ENCODE measurements at places on chromosomes 11 and 22.
A peak's percentile ranks its signal among the peaks of the same experiment; 100 is the strongest.

DNA sequence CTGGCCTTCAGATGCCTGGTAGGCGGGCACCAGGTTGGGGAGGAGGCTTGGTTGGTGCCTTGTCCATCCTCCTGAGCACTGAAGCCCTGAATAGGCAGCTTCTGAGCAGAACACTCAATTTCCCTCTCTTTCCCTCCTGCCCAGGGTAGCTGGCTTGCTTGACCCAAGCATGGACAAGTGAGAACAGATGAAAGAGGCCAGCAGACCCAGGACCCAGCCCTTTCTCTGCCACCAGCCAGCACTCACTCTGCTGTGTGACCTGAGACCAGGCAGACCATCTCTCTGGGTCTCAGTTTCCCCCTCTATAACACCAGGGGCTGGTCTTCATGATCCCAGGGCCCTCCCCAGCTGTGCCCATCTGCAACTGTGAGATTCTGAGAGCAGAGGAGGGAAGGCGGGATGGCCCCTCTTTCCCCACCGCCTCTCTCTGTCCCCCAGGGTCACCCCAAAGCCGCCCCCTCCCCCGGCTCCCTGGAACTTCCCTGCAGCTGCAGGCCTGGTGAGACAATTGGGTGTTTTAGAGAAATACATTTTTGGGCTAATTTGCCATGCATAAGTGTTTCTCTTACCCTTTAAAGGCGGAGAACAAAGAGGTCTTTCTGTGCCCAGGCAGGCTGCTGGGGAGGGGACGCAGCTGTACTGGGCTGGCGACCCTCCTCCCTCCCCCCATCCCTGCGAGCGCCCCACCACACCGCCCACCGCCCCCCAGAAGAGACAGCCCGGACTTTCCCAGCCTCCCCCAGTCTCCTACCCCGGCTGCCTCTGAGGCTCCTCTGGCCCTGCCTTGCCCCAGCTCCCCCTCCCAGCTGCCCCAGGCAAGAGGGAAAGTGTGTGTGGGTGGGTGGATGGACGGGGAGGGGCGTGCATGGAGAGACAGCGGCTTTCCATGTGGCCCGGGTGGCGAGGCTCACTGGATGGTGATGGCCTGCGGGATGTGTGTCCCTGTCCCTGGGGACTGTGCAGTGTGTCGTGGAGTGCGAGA, 30.8 kb upstream of the PICK1 start:
- DNase-seq: no peak

- no peak for DNase-seq
Measured at GRCh38 chr22:37343348-37343747, 61.0 kb downstream of the CYTH4 start.

- no peak for DNase-seq
Measured at GRCh38 chr11:129998107-129998506, 4.5 kb downstream of the PRDM10 start.

- DNase-seq: no peak
Measured at GRCh38 chr11:10568486-10568941, at the start of gene LYVE1. Gene LYVE1 (minus strand): TSS chr11:10568665. CDS start chr11:10568532, 133 bp downstream.

DNA sequence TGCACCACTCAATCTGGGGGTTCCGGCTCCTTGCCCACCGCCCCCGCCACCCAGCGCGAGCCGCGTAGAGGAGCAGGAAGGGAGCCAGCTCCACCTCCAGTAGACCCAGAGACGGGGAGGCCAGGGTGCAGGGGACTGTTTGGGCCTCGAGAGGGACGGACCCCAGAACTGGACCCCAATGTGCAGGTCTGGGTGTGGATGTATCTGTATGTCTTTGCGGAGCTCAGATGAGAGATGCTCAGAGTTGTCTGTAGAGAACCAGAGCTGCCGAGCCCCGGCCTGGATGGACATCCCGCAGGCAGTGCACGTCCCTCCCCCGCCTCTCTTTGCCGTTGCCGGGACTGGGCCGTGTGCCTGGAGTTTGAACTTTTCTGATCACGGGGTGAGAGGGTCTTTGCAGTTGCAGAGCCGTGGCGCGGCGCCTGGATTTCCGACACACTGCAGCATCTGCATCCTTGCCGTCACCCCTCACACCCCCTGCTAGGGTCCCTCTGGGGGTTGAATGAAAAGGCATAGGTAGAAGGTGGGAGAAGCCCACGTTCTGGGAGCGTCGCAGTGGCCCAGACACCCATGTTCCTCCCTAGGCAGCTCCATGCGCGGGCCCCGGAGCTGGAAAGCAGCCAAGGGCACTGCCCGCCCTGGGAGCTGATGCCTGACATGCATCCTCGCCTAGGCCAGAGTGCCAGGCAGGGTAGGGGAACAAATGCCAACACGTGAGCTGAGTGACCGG, 105.2 kb downstream of the KCNQ1 start:
- no peak for DNase-seq

GRCh38 chr22:27596133-27596870, 205.3 kb downstream of the MN1 start:
- DNase-seq: no peak

DNA sequence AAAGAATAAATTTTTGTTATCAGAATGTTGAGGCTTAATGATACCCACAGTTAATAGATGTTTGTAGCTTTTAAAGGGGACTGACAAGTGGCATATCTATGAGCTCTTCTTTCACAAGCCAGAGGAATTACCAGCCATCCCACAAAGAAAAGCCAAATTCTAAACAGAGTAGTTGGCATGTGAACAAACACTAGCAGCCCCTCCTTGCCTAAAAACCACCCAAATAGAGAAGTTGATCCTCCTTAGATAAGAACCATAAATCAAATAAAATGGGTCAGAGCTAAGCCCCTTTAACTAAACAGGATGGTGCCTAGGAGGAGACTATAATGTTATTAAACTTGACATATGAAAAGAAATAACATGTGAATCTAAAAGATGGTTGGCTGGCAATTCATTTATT, 11.4 kb downstream of the LPXN start:
- DNase-seq: no peak

GRCh38 chr11:33898957-33899356, 7.1 kb upstream of the LMO2 start:
- no peak for DNase-seq

- DNase-seq: peak; percentile 56
Measured at GRCh38 chr11:120303004-120303637, 22.0 kb upstream of the TLCD5 start.

- no peak for DNase-seq
Measured at GRCh38 chr11:19559746-19560145, 152.9 kb upstream of the NAV2 start.
